C1 segment of cervical spinal cord (tissue), 14 donors: ENCODE measurements at places on chromosomes 7 and 10.

- no peak for DNase-seq
These were observed 7.2 kb downstream of the LBX1 start for GRCh38 chr10:101221963-101222531.

DNA sequence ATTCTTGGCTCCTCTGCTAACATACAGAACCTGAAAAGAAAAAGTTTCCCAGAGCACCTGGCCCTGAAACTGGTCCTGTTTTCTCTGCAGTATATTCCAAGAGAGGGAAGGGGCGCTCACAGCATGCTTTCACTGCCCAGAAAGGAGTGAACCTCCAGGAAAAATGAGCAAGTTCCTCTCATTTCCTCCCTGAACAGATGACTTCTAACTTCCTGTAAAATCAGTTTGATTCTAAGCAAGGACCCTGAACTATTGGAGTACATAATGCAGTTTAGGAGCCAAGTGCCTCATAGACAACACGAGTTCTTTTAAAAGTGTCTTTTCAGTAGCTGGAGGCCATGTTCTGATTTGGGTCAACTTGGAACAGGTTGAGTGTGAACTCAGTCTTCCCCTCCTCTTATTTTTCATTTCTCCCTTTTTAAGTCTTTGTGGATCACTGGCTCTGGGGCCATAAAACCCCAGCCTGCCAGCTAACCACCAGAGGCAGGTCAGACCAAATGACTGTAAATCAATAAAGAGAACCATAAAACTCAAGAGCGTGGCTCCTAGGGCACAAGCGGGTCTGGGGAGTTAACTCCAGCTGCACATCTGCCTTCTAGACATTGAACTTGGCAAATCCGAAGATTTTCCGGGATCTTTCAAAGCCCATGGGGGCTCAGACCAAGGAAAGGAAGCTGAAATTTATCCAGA is 5.9 kb upstream of the LRRC18 start:
- DNase-seq: no peak

DNA sequence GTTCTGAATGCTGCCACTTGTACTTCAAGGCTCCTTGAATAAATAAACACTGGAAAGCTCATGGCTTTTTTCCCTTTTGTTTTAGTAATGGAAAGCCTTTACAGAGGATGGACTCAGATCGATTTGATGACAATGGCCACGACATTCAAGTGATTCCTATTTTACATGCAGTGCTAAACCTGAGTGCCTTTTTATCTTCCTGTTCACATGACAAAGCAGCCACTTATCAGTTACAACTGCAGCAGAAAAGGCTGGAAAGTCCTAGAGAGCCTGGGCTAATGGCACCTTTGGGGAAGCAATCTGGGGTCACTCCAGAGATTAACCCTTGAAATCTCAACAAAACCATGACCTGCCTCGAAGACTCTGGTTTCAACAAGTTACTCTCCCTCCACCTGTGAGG is 249.0 kb upstream of the AUTS2 start:
- no peak for DNase-seq

GRCh38 chr7:8060241-8060640 is 91.6 kb downstream of the GLCCI1 start:
- no peak for DNase-seq

- no peak for DNase-seq
These were observed 55.7 kb downstream of the CUBN start for GRCh38 chr10:17073725-17074540.

GRCh38 chr7:50346545-50347497 is 42.3 kb downstream of the IKZF1 start:
- no peak for DNase-seq

GRCh38 chr7:45074528-45075354 is 14.0 kb downstream of the NACAD start:
- no peak for DNase-seq

DNA sequence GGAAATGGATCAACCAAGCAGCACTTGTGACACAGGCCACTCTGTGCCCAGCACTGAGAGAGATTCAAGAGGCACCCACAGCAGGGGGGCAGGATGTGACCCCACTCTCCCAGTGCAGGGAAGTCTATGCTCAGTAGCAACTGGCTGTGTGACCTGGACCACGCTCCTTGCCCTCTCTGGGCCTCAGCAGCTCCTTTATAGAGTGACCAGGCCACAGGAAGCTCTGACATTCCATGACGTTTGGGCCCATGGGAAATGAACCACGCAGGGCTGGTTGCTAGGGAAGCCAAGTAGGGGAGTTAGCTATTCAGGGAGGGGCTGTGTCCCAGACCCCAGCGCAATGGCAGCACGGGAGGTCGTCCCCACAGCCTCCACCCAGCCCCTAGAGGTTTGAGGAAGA is 232.6 kb downstream of the USP6NL start:
- no peak for DNase-seq

- DNase-seq: no peak
These were observed 730.0 kb upstream of the IGFBP3 start for GRCh38 chr7:46651070-46651469.

GRCh38 chr7:72098807-72099580 is 313.1 kb downstream of the CALN1 start:
- no peak for DNase-seq

DNA sequence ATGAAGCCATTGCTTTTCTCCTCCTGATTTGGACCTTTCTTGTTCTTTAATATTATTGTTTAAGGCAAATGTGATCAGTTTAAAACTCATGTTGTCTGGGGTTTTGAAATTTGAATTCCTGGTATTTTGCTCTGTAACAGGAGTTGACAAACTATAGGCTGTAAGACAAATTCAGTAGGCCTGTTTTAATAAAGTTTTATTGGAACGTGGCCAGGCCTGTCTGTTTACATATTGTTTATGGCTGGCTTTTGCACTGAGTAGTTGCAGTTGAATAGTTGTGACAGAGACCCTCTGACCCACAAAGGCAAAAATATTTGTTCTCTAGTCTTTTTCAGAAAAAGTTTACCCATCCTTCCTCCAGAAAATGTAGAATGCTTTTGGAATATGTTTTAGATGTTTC is 29.8 kb downstream of the STARD3NL start:
- no peak for DNase-seq

- no peak for DNase-seq
These were observed 7.3 kb upstream of the PNLIP start for GRCh38 chr10:116538456-116538855.

DNA sequence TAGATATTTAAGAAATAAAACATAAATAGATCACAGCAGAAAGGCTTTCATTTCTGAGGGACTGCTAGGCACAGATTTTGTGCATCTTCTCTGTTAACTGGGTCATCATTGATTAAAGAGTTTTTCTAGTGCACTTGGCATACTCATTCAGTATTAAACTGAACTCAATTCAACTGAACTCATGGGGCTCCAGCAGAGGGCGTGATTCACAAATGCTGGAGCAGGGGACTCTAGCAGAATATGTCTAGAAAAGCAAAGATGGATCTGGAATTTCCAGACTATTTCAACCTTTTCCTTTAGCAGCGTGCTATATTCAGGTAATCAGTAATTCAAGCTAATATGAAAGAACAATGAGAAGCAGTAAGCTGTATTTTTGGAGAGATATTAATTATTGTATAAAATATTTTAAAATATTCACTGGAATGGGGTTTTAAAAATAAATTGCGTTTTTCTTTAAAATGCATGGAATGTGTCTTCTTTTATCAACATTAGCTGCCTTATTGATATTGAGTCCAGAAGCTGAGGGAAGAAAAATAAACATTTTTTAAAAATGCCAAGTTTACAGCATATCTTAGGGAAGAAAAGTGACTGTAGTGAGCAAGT is 296.8 kb upstream of the CACNA2D1 start:
- no peak for DNase-seq

- DNase-seq: no peak
These were observed 503.8 kb downstream of the INHBA start for GRCh38 chr7:41199136-41199535.

DNA sequence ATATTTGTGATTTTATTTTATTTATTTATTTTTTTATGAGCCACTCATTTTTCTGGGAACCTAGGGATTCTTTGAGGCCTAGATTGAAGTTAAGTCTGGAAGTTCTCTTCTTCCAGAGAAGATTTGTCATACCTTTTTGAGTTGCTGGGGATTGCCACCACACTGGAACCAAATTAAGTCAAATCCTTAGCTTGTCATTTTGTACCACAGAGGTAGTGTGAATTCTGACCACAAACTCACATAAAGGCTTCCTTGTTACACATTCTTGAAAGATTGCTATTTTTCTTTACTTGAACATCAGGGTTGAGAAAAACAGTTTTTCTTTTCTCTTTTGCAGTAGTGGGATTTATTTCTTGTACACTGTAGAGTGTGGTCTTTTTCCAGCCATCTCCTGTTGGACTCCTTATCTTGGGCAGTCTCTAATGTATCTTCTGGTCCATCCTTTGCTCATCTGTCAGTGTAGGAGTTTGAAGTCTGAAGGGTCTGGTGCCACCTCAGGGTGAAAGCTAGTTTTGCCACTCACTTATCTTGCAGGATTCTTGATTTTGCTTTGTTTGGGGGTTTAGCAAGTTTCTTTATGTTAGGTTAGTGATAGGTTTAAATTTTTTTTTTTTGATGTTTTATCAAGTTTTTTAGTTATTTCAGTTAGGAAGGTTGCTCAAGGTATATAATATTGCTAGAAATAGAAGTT is 24.8 kb downstream of the PCBD1 start:
- no peak for DNase-seq

- DNase-seq: no peak
These were observed 181.5 kb upstream of the PODXL start for GRCh38 chr7:131737746-131738465.

- no peak for DNase-seq
These were observed 37.7 kb downstream of the CDK13 start for GRCh38 chr7:39987641-39988347.

GRCh38 chr10:74310652-74311257 is 159.7 kb downstream of the ADK start:
- DNase-seq: no peak

- DNase-seq: no peak
These were observed 502 bp downstream of the PRKRIP1 start for GRCh38 chr7:102396710-102397019.

- DNase-seq: no peak
These were observed 334.0 kb upstream of the LRRTM3 start for GRCh38 chr10:66591865-66592264.

- DNase-seq: no peak
These were observed 76.4 kb downstream of the RUNDC3B start for GRCh38 chr7:87704590-87704989.

DNA sequence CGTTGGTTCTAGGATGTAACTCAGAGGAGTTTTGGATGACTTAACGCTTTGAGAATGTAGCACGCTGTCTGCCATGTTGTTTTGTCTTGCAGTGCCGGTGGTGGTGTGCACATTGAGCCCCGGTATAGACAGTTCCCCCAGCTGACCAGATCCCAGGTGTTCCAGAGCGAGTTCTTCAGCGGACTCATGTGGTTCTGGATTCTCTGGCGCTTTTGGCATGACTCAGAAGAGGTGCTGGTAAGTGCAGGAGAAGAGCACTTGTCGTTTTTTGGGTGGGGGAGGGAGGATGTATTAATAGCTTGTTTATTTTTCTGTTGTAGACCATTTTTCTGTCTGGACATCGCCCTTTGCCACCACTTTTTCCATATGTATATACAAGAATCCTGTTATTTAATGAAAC is 6.3 kb downstream of the NDUFB2 start:
- DNase-seq: no peak

DNA sequence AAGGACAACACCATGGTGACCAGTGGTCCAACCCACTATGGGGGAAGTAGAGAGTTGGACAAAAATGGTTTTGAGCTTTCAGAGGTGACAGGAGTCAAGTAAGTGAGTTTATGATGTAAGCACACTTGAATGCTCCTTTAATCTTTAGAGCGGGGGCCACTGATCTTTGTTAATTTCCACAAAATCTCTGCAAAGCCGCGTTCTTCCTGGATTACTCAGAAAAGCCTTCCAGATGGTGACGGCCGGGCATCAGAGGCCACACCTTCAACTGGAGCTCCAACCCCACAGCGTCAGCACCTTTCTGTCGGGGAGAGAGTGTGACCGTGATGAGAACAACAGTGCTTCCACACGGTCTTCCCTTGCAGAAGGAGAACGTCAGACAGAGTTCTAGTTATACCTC is 35.2 kb upstream of the KLF6 start:
- no peak for DNase-seq

DNA sequence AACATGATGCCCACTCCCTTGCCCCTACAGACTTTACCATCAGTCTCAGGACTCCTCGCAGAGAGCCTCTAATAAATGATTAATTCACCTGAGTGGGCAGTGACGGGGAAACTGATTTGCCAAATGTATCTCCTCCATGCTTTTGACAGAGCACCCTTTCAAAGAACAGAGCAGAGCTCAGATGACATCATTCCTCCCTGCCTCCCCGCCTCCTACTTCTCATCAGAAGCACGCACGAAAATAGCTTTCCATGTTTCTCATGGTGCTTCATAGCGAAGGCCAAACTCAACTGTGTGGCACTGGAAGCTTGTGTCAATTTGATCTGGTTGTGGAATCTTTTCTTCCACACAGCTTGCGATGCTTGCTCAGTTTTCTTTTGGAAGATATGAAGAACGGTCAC is 442.5 kb downstream of the RPS24 start:
- no peak for DNase-seq

DNA sequence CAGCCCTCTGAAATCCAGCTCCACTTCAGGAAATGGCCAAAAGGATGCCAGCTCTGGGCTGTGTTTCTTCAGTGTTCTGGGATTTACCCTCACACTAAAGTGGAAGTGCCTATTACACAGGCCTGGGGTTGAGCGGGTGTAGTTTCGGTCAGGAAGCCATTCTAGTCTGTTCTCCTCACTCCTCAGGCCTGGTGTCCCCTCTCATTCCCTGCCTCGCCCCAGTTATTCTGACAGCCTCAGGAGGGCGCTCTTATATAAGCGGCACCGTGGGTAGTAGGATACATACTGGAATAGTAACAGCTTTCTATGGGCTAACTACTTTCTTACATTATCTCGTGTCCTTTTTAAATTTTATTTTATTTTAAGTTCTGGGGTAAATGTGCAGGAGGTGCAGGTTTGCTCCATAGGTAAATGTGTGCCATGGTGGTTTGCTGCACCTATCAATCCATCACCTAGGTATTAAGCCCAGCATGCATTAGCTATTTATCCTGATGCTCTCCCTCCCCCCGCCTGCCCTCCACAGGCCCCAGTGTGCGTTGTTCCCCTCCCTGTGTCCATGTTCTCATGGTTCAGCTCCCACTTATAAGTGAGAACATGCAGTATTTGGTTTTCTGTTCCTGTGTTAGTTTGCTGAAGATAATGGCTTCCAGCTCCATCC is 12.2 kb upstream of the LGI1 start:
- no peak for DNase-seq

GRCh38 chr7:137958470-137959431 is 43.1 kb downstream of the CREB3L2 start:
- no peak for DNase-seq

- DNase-seq: no peak
These were observed 156.3 kb upstream of the SEMA3C start for GRCh38 chr7:81075150-81075549.

- no peak for DNase-seq
These were observed 117.9 kb upstream of the KLF6 start for GRCh38 chr10:3902809-3903410.
